ENCODE measurements at places on chromosomes 7 and 10.
A peak's percentile ranks its signal among the peaks of the same experiment; 100 is the strongest.

GRCh38 chr7:4791738-4792536, 16.5 kb downstream of the AP5Z1 start:
- peak; percentile 81 for DNase-seq

DNA sequence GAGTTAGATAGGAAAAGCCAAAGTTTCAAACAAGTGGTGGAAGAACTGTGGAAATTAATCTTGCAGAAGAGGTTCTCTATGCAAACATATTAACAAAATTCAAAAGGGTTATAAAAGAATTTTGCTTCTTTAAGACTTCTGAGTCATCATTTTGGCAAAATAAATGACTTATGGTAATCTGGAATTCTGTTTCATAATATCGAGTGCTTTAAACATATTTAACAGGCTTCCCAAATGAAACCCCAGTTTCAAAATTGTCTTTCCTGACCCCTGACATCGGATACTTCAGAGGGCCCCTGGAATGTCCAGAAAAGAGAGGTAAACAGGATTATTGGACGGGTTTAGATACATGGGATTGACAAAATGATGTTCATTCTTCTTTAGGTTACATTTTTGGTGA, 444.6 kb downstream of the HTR7 start:
- no peak for DNase-seq

DNA sequence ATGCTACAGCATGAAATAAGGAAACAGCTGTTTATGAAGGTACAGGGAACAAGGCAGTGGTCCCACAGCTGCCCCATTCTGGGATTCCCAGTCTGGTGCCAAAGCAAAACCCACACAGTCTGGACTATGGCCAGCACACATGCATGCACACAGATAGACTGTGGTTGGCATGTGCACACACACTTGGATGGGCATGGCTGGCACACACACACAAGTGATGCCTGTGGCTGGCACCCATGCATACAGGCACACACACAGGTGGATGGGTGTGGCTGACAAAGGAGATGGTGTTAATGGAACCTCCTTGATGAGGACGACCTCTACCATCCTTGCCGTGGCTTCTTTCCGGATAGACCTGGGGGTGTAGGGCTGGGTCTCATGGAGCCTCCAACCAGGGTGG, 114.0 kb upstream of the LYZL2 start:
- no peak for DNase-seq

DNA sequence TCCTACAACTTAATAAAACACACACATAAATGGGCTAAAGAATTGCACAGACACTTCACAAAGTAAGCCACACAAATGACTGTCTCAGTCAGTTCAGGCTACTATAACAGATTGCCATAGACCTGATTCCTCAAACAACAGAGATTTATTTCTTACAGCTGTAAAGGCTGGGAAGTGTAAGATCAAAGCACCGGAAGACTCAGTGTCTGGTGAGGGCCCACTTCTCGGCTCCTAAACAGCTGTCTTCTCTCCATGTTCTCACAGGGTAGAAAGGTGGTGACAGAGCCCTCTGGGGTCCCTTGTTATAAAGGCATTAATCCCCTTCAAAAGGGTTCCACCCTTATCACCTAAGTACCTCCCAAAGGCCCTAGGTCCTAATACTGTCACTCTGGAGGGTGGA, 18.3 kb downstream of the STK32C start:
- DNase-seq = no peak

GRCh38 chr10:77537071-77537470, 100.5 kb downstream of the KCNMA1 start:
- DNase-seq = no peak

- no peak for DNase-seq
These were observed 30.8 kb downstream of the TM9SF3 start for GRCh38 chr10:96556003-96556402.

- DNase-seq = no peak
These were observed 107.7 kb downstream of the TACC2 start for GRCh38 chr10:122096705-122097104.

GRCh38 chr10:131435760-131436457, 124.4 kb upstream of the TCERG1L start:
- DNase-seq = no peak

GRCh38 chr10:110171032-110171431, 36.4 kb upstream of the MXI1 start:
- DNase-seq = peak; percentile 9

DNA sequence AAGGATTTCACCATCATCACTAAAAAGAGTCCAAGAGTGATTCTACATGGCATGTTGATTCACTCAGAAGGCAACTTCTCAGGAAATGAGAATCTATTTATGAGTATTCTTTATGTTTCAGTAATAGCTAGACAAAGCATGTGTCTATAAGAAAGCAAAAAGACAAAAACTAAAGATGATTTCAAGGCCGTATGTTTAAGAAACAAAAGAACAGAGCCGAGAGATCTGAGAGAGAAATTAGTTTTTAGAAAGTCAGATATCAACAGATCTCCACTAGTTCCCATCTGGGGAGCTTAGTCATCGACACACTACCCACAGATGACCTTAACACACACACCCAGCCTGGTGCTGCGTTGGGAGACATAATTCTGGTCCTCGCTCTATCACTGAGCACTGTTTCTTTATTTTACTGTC, 21.0 kb downstream of the PIP4K2A start:
- DNase-seq = no peak

DNA sequence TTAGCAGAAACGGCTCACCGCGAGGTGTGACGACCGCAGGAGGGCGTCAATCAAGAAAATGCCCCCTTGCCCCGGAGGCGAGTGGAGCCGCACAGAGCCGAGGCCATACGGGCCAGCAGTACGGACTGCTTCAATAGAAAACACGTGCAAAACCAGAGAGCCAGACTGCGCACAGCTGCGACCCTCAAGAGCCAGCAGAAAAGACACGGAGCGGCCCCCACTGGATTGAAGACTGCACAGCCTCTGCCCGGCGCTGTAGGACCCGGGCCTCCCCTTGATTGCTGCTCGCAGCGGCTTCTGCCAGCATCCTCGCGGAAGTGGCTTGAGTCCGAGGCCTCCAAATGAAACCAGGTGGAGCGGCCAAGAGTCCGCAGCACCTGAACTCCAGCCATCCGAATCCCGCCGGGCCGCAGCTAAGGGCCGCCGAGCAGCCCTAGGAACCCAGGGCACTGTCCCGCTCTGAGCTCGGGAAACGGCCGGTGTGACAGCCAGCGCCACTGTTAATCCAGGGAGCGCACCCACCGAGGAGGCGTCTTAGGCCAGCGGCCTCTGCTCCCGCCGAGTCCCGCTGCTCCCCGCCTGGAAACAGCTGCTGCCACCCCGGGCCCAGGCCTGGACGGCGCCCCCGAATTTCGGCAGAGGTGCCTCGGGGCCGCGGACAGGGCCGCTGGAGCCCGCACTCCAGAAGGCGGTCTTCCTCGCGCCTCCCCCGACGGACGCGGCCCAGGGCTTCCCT, 660 bp upstream of the HHEX start:
- no peak for DNase-seq

DNA sequence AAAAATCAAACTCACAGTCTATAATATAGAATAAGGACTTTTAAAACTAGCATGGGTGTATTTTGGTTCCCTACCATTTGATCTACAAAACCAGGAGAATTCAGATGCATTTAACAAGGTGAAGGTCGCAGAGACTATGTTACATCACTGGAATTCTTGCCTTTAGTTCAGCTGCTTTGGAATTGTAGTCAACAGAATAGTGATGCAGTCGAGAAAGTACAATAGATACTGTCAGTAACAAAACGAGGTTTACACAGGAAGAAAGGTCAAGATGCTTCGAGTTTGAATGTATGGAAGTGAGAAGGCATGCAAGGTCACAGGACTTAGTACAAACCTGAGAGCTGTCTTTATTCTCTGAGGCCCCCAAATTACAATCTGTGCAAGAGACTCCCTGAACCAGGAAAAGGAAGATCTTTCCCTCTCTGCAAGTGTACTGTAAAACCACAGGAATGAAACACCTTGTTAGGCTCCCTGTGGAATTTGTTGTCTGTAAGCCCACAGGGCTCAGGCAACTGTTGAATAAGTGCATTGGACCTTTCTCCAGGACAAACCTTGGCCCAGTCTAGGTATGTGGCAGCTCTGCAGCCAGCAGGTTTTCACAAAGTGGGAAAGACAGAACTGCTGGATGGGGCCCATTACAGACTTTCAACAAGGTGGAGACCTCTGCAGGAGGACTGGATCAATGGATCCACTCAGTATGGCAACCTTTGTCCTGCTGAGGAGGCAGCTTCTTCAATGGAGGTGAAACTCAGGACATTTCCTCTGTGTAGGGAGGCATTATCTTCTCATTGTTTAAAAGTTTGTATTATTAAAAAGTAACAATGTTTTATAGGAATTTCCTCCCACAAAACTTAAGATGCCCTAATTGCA, 101.1 kb upstream of the GSDME start:
- DNase-seq = no peak

DNA sequence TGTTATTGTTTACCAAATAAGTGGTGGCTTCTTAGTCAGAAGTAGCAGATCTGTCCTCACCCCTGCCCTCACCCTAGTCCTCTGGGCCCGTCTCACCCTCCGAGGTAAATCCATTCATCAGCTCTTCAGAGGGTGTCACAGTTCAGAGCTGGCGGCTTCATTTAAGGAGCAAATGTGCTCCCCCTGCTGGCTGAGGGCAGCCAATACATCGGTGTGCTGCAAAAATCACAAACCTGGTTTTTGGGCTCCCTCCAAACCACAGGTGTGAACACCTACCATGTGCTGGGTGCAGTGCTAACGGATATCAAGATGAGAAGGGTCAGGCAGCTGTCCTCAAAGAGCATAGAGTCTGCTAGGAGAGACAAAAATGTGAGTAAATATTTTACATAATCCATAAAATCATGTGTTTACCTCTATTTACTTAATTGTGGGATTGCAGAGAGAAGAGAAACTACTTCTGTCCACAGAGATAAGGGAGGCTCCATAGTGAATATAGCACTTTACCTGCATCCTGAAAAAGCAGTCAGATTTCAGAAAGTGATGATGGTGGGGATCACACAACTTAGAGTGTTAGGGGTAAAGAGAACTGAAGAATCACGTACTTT, 15.5 kb upstream of the CRTAC1 start:
- DNase-seq = peak; percentile 48

- DNase-seq = no peak
These were observed 17.4 kb downstream of the ZNRF2 start for GRCh38 chr7:30301751-30302150.

DNA sequence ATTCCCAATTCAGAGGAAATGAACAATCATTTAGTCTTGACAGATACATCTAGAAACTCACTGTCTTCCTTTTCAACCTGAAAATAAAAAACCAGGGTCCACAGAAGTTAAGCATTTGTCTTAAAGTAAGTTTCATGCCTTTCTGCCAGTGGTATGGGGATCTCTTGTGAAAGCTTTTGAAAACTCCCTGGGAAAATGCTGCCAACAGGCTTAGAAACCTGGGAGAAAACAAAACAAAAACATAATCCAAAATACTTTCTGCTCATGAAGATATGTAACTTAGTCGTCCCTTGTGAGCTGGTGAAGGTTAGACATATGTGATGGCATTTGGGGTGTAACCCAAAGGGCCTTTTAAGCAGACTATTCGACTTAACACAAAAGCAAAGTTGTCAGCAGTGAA, 66.4 kb upstream of the ZNF438 start:
- DNase-seq = no peak

GRCh38 chr10:8006274-8006999, 48.1 kb upstream of the GATA3 start:
- no peak for DNase-seq

- no peak for DNase-seq
These were observed 139.5 kb downstream of the PLCE1 start for GRCh38 chr10:94133239-94133638.

- DNase-seq = no peak
These were observed 76.5 kb downstream of the TNS3 start for GRCh38 chr7:47505312-47506007.

DNA sequence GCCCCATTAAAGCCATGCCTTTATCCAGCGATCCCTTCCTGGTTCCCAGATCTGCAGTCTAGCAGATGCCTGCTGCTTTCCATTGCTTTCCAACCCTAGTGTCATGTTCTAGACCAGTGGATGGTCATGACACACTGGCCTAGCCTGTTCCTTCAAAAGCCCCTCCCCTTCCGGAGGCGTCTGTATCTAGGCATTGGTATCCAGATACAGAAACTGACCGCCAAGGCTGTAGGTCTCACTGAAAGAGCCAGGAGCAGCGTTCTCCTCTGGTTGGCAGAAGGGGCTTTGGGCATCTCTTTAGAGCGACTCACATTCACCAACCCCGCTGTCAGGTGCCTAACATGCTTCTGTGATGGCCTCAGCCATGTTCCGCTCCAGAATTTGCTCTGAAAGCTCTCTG, 22.6 kb downstream of the JCAD start:
- DNase-seq = no peak

- DNase-seq = no peak
These were observed 23.6 kb downstream of the CEP41 start for GRCh38 chr7:130417213-130417612.

DNA sequence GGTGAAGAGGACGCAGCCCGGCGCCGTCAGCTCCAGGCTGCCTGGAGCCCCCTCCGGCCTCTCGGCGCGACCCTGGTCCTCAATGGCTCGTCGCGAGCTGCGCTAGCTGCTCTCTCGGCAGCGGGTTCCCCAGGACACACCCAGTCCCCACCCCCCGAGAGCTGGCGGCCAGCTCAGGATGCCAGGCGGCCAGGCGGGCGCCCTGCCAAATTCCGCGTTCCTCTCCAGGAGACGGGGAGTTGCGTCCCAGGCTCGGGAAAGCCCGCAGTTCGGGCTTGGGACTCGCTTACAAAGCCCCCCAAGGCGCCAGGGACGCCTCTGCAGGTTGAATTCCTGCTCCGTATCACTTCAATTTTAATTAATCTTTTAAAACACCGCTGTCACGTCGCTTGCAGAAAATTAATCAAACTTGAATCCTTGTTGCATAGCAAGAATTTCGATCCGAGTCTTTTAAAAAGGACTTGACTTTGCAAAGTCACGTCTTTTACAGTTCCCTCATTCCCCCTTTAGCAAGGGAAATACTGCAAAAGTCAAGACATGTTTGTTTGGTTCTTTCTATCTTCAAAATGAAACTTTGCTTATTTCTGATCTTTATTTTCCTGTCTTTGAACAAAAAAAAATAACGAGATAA, 28.2 kb downstream of the SKIDA1 start:
- no peak for DNase-seq

DNA sequence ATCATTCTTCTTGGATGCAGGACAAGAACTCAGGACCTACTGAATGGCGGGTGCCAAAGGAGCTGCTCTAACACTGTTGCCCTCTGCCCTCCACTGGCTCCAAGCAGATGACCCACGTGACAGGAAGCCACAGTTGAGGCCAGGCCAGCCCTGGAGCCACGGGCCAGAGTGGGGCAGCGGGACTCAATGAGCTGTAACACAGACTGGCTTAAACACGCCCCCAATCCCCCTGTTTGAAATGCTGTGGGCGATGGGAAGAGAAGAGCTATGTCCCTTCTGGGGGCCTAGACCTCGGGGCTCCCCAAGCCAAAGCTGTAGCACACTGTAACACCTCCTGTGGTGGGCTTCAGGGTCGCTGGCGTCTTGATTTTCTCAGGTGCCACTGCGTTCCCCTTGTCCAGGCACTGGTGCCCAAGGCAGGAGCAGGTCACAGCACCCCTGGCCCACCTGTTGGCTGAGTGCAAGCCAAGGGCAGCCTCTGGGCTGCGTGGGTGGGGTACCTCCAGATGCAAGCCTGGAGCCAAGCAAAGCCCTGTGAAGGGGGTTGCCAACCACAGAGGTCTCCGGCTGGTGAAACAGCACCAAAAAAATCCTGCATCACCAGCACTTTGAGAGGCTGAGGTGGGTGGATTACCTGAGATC, 18.6 kb upstream of the ZMIZ2 start:
- no peak for DNase-seq

Data from CD8-positive, alpha-beta T cell (primary cell).